ENCODE measurements at places on chromosomes 12 and 14.

DNA sequence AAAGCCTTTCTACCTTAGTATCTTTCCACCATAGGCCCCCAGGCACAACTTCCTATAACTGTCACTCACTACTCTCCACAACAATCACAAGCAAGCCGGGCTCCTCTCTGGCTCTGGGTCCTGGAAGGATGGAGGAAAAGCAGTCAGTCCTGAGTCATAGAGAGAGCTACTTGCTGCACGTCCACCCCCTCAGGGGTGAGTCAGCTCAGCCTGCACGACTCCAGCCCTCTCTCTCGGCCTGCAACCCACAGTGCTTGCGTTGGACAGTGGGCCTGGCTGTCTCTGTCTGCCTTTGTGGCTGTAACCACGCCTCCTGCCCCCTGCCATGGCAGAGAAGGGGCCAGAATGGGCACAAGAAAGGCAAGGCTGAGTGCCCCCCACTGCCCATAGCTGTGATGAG, 154.1 kb upstream of the FKBP4 start:
- DNase-seq = no peak

GRCh38 chr14:33691907-33692306, 259.0 kb downstream of the EGLN3 start:
- no peak for DNase-seq

DNA sequence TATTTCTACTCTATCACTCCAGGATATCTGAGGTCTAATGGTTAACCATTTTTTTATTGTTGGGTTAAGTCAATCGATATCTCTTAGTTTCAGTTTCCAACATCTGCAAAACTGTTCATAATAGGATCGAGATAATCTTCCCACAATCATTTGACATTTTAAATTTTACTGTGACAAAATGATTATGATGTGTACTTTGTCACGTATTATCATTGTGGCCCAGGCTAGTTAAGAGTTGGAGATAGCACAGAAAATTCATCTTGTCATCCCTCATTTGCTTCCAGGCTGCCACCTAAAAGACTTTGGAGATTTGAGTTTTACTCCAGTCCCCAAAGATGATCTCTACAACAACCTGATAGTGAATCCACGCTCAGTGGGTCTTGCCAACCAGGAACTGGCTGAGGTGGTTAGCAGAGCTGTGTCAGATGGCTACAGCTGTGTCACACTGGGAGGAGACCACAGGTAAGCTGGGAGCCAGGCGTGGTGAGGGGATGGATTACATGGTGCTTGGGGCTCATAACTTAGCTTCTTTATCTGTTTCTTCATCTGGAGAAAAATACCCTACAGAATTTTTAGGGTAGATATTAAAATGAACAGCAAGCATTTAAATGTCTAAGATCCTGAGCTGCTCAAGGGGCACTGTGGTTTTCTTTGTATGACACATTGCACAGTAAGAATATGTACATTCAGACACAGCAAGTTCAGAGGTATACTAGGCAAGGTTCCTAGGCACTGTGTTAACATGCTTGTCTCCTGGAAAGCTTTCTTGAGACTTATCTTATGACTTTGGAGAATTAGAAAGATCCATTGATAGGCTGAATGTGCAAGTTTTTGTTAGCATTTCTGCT, 22.4 kb downstream of the ARG2 start:
- no peak for DNase-seq

GRCh38 chr12:81450920-81451739, 308.0 kb downstream of the PPFIA2 start:
- DNase-seq = no peak

DNA sequence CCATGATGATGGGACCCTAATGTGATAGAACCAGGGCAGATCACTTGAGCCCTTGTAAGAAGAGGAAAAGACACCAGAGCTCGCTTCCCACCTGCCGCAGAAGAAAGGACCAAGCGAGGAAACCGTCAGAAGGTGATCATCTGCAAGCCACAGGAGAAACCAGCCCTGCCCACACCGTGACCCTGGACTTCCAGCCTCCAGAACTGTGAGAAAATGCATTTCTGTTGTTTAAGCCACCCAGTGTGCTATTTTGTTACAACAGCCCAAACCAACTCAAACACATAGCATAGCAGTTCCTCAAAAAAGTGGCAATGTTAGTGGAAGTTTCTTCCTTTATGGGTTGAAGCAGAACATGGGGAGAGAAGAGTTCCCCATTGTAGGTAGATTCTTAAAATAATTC, 107.9 kb upstream of the BCL2L14 start:
- no peak for DNase-seq

DNA sequence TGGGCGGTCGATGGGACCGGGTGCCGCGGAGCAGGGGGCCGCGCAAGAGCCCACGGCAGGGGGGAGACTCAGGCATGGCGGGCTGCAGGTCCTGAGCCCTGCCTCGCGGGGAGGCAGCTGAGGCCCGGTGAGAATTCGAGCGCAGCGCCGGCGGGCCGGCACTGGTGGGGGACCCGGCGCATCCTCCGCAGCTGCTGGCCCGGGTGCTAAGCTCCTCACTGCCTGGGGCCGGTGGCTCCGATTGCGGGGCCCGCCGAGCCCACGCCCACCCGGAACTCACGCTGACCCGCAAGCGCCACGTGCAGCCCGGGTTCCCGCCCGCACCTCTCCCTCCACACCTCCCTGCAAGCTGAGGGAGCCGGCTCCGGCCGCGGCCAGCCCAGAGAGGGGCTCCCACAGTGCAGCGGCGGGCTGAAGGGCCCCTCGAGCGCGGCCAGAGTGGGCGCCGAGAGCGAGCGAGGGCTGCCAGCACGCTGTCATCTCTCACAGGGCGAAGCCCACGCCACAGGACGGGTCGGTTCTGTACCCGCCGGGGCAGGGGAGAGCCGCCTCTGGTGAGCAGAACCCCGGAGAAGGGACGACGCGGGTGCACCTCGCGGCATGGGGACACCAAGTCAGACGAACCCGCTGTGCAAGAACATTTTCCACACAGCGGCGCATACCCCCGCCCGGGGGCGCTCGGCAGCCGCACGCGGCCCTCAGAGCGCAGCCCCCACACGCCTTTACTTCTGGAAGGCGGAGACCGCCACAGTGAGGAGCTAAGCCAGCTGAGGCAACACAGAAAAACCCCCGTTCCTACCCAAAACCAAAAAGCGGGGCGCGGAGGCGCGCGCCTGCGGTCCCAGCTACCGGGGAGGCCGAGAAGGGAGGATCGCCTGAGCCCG, 1.2 kb upstream of the SIVA1 start:
- peak; percentile 17 for DNase-seq

GRCh38 chr14:61547186-61548069, 147.9 kb upstream of the HIF1A start:
- no peak for DNase-seq

DNA sequence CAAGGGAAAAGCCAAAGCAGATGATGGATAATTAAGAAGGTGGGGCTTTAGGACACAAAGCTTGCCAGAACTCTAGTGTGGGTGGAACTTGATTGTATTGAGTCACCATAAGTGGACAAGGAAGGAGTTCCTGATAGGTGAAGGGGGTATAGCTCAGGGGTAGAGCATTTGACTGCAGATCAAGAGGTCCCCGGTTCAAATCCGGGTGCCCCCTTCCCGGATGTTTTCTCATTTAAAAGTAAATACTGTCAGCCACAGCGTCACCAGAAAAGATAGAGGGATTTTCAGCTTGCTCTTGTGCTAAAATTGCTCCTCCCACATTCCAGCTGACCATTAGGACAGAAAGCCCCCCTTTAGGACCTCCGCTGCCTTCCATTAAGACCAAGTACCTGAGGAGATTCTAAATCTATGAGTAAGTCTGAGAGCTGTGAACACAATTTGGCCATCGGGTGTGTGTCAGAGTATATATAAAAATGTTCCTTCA, 36.6 kb downstream of the DCAF4 start:
- DNase-seq = no peak

- DNase-seq = no peak
Measured at GRCh38 chr12:57836442-57837375, 9.8 kb downstream of the CTDSP2 start.

GRCh38 chr14:54776361-54777001, 126.1 kb downstream of the GCH1 start:
- DNase-seq = no peak

GRCh38 chr14:103143506-103143905, 20.2 kb downstream of the TNFAIP2 start:
- no peak for DNase-seq

- DNase-seq = no peak
Measured at GRCh38 chr14:53350866-53351265, 197.7 kb upstream of the DDHD1 start.

GRCh38 chr12:92111256-92111655, 34.4 kb downstream of the BTG1 start:
- no peak for DNase-seq

DNA sequence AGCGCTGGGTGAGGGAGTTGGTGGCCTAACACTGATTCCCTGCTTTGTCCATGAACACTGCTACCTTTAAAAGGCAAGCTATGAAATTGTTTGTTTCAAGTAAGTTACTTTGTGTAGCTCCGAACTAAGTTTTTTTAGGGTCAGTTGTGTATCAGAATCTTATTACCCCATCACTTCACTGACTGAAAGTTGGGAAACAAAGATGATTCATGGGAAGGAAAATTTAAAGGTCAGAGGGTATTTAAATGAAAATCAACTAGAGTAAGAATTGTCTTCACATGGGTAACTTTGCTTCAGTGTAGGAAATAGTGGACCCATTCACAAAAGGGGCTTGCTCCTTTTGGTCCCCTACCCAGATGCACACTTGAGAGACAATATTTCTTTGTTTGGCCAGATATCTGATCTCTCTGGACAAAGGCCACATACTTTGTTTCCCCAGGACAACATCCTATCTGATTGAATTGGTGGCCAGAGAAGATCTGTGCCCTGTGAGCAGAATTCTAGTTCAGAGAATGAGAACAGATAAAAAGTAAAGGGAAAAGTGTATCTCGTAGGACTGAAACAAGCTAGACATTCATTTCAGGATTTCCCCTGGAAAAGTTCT, 53.5 kb downstream of the RAB35 start:
- DNase-seq = no peak

- DNase-seq = no peak
Measured at GRCh38 chr12:58262796-58263195, 321.4 kb downstream of the ATP23 start.

DNA sequence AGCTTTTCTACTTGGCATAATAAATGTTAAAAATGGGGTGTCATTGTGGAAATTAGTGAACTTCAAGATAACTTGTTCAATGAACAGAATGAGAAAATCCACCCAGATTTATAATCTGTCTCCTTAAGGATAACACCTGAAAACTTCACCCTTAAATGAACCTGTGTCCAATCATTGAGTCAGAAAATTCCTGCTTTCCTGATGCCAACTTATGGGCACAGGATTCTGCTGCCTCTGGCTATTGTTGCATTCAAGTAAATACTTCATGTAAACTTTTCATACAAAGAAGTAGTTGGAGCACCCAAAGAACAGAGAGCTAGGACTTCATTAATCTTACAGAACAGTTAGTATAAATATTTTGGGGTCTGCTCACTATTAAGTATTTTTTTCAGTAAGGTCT, 98.9 kb upstream of the PLEKHA5 start:
- DNase-seq = no peak

- no peak for DNase-seq
Measured at GRCh38 chr12:1846421-1847405, 26.3 kb downstream of the LRTM2 start.

DNA sequence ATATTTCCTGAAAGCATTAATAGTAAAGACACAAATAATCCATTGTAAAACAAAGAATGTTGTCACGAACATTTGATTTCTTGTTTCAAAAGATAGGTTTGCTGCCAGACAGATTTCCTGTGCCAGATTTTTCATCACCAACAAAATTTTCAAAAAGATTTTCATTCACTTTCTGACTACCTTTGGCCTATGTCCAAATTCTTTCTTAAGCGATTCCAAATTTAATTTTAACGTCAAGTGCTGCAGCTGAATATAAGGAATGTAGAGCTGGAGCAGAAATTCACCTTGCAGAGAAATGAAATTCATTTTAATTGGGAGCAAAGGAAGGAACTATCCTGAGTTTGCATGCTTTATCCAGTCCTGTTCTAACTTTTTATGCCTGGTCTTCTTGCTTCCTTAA, 277.4 kb downstream of the CCER1 start:
- DNase-seq = no peak

GRCh38 chr14:74697543-74697942, 15.3 kb downstream of the AREL1 start:
- no peak for DNase-seq

DNA sequence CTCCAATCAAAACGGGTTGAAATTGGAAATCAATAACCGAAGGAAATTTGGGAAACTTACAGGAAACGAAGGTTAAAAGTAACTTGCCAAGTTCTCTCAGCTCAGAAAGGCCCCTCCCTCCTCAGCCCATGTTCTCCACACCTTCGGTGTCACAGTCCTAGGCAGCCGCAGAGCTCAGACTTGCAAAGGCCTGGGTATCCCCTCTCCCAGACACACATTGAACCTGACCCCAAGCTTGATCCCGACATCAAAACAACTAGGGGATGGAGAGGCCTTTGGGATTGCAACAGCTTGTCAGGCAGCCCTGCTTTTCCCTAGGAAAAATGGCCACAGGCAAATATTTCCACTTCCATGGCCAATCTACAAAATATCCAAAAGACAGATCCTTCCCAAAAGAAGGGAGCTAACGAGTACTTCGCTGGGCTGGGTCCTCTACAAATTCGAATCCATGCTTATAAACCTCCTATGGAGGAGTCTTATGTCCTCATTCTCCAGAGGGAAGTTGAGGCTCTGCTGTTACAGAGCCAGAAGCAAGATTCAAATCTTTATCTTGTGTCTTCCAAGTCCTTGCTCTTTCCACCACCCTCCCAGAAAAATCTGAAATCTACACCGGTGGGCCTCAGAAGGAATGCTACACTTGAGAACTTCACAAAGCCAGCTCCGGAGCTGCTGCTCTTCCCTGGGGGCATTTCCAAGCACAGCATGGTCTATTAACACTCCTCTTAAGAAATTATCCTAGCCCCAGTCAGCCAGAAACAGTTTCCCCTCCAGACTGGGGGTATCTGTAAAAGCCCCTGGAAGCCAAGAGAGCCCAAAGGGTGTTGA, 35.7 kb upstream of the PNMA1 start:
- no peak for DNase-seq

- no peak for DNase-seq
Measured at GRCh38 chr12:111753144-111753881, 13.4 kb upstream of the ALDH2 start.

DNA sequence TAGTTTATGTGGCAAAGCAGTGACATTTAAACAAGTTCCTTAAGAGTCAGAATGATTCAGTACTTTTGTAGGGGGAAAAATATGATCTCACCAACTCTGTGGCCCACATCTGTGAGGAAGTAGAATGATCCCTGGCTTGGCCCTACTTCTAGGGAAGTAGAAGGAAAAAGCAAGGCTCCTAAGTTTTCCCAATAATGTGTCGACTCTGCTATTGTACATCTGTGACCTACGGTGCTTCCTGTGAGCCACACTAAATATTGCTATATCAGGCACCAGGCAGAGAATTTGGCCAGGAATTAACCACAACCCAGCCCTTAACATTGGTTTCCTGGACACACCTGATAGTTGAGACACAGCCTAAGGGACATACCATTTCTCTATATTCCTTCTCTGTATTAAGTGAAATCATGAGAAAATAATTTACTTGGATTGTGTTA, 9.3 kb upstream of the NID2 start:
- no peak for DNase-seq

All from activated CD4-positive, alpha-beta T cell treated with anti-CD3 and anti-CD28 coated beads for 1 hour (primary cell).